Kidney tubule cell (primary cell): ENCODE measurements at places on chromosomes 16 and 17.

GRCh38 chr16:55964923-55965475, 89.8 kb upstream of the CES5A start:
- no peak for DNase-seq

DNA sequence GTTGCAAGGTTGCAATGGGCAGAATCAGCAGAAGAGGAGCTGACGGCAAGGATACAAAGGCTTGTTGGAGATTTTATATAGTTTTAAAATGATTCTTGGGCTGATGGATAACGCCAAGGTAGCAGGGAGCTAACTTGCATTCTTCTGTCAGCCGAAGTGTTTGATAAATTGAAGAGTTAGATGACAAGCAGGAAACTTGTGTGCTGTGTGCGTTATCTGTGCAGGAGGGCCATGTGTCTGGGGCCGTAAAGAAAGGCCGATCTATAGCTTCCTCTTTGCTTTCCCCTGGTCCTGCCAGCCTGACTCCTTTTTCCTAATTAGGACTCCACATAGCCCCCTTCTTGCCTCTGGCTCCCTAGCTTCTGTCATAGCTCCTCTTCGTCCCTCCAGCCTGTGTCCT, 6.7 kb upstream of the WWOX start:
- no peak for DNase-seq

DNA sequence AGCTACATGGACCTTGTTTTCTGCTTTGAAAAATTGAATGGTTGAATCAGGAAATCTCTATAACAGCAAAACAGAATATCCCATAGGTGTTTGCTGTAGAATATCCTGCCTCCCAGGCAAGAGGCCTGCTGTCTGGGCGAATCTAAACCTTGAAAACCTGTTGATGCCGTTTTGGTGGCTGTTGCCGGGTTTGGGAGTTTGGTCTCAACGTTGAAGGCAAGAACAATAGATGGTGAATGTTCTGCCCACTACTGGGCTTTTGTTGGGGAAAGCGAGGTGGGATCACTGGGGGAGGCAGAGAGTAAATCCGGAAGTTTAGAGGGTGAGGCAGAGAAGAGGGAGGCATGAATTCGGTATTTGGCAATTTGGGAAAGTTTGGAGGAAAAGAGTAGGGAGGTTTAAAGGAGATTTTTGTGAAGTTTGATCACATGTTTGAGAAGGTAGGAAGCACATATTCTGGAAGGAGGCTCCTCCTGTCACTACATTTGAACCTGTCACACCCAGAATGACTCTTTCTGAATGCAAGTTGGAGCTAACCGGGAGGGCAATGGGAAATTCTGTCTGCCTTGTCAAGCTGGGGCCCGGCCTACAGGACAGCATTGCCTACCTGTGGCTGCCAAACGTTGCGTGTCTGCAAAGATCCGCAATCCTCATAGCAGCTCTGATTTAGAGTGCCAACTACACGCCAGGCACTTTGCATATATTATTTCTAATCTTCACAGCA, 46.5 kb downstream of the GPRC5B start:
- no peak for DNase-seq

DNA sequence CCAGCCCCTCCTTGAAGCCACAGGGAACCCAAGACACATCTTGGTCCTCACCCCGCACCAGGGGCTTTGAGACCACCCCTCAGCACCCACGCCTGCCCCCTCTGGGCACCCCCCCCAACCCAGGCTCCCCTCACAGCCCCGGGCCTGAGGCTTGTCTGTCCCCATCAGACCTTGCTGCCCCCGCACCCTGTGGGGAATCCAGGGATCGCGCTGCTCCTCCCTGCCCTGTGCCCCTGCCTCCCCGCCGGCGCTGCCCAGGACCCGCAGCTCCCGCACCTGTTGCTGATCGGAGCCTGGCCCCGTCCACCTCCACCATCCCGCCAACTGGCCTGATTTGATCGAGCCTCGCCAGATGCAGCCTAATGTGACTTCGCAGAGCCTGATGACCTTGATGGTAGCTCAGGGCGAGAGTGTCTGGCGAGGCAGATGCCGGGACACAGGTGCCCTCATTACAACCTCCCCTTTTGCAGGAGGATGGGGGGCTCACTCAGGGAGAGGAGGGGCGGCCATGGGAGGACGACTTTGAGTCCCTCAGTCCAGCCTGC, 29.0 kb downstream of the SLC25A10 start:
- no peak for DNase-seq

DNA sequence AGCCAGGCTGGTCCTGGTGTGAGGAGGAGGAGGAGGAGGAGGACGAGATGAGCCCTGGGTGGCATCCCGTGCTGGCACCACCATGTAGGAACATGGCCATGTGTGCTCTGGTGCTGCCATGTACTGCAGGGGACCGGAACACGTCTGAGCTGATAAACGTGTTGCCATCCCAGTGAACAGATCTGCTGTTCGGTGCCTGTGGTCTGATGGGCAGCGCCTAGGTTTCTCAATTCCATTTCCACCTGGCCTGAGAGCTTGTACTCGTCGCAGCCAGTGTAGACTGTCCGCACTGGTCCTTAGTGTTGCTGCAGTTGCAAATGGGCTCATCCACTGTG, 28.4 kb upstream of the FOXK2 start:
- no peak for DNase-seq

- DNase-seq, result no peak
Measured at GRCh38 chr17:82553210-82553930, 33.8 kb downstream of the FOXK2 start.

DNA sequence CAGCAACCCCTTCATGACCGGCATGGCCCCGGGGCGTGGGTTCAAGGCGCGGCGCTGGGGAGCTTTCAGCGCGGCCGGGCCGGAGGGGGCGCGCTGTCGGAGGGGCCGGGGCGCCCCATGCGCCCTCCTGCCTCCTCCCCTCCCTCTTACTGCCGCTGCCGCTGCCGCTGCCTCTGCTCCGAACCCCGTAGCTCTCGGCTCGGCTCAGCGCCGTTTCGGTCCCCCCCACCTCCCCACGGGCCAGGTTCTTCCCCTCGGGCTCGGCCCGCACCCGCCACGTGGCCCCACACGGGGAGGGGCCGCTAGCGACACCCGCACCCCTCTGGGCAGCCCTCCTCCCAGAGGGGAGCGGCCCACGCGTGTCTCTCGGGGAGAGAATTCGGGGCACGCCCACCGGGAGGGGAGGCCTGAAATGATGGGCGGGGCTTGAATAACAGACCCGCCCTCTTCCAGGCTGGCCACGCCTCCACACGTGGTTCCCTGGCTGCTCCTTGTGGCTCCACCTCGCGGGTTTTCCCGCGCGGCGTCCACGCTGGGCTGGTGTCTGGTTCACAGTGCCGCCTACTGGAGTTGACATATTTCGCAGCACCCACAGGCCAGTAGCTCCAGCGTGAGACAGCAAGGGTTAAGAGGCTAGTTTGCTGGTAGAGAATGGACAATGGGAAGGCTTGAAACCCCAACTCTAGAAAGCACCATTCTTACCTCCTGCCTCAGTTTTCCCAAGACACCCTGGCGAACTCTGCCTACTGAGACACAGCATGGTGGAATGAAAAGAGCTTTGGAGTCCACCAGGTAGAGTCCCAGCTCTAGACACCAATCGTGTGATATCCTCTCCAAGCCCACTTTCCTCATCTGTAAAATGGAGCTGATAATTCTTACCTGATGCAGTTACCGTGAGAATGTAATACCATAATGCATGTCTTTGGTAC, at the start of gene KCNH4:
TSS of gene KCNH4 (minus strand) at position 221 of the 929 bp plus-strand sequence. CDS start at position 24, 197 bp downstream.
- peak; percentile 65 for DNase-seq

DNA sequence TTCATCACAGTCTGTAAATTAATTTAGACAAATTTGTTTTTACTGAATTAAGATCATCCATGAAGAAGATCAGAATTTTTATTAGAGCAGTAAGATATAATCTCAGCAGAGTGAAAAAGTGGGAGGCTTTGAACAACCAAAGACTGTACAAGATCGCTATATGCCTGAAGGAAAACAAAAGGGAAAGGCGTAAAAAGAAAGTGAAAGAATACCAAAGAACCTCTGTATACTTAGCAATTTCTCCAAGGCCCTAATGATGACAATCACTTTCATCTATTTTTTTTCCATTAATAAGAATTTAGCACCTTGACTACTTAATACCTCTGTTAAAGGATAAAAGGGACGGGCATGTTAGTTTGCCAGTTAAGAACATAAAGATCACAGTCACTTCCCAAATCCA, 38.6 kb upstream of the ABCA10 start:
- no peak for DNase-seq

DNA sequence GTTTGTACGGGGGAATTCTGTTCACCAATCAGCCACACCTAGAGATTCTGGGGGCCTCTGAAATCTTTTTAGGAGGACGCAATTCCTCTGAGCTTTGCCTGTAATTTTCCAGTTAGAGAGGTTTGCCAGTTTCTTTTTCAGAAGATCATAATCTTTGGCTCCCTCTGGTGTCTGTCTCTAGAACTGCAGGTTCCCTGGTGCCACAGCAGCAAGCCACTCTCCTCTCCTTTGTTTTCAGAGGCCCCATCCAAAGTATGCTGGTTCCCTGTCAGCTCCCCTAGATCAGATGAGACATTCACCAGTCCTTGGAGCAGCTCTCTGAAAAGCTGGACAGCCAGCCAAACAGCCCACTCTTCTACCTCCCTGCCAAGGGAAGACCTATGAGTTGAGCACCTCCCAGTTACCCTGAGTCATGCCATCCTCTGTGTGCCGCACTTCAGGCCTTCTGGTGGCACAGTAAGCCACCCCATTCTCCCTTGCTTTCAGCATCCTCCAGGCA, 36.1 kb downstream of the RNF112 start:
- DNase-seq, result peak; percentile 68

GRCh38 chr17:48563867-48564187, 14.3 kb downstream of the HOXB4 start:
- DNase-seq, result no peak

GRCh38 chr17:66373944-66374817, 71.8 kb downstream of the PRKCA start:
- DNase-seq, result peak; percentile 83

GRCh38 chr16:4944333-4945281, 7.7 kb upstream of the PPL start:
- peak; percentile 98 for DNase-seq

DNA sequence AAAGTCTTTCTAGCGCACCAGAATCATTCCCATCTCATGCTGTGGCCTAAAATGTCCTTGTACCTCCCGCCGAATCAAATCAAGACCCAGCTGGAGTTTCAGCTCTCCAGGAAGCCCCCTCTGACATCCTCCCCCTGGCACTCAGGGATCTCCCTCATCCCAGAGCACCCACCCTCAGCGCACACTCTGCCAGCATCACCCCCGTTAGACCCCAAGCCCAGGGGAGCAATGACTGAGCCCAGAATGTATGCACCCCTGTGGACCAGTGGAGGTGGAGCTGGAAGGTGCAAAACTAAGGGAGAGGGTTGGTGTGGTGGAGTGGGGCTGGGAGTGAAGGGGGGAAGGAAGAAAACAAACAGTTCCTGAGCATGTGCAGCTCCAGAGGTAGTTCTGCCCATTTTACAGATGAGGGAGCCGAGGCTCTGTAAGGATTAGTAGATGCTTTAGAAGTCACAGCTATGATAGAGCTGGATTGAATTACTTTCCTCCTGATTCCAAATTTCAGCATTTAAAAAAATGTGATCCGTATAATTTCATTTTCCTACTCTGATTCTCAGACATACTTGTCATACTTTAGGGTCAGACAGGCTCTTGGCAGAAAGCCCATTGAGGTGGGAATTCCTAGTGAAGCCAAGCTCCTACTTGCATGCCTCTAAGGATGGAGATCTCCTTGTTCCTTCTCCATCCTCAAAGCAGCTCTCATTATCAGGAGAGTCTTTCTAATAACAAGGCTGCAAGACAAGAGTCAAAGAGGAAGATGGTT, 242.7 kb downstream of the KATNIP start:
- peak; percentile 12 for DNase-seq

DNA sequence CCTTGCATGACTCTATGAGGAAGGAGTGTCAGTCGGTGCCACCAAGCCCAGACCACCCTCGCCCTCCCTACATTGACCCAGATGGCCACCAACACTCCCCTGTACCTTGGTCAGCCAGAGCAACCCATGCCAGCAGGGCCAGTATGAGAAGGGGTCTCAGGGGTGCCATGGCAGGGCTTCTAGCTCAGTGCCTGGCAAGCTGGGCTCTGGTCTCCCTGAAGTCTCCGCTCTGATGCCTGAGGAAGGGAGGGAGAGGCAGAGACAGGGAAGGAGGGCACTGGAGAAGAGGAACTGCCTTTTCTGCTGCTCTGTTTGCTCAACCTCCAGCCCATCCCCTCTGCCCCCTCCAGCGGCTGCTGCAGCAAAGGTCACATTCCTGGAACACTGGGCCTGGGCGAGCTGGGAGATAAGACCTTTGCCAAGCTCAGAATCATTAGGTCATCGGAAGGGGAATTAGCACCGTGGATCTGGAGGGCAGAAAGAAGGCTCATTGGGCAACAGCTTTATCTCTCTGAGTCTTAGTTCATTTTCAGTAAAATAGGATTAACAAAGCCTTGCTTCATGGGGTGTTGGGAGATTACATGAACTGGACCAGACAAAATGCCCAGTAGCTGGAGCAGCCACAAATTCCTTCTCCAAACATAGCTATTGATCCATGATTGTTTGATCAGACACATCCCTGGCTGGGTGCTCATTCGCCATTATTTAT, at the start of gene VTN:
TSS of gene VTN (minus strand) at position 273 of the 709 bp plus-strand sequence. CDS start at position 169, 104 bp downstream.
- peak; percentile 26 for DNase-seq

DNA sequence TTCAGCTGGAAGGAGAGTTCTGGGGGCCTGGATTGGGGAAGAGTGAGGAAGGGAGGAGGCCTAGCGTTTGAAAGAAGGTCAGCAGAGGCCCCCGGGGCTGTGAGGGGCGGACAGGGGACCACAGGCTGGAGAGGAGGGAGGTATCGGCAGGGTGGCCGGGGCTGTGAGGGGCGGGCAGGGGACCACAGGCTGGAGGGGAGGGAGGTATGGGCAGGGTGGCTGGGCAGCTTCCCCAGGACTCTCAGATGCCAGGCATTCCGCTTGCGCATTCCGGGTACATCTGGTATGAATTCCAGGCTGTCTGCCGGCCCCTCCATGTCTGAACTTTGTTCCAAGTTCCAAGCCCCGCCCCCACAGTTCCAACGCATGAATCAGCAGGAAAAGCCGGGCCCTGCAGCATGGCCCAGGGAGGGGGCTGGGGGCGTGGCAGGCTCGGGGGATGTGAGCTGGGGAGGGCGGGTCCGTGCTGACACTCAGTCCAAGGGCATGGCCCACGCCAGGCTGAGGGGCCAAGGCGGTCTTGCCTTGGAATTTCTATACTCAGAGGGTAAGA, 4.3 kb upstream of the TLCD2 start:
- peak; percentile 96 for DNase-seq

DNA sequence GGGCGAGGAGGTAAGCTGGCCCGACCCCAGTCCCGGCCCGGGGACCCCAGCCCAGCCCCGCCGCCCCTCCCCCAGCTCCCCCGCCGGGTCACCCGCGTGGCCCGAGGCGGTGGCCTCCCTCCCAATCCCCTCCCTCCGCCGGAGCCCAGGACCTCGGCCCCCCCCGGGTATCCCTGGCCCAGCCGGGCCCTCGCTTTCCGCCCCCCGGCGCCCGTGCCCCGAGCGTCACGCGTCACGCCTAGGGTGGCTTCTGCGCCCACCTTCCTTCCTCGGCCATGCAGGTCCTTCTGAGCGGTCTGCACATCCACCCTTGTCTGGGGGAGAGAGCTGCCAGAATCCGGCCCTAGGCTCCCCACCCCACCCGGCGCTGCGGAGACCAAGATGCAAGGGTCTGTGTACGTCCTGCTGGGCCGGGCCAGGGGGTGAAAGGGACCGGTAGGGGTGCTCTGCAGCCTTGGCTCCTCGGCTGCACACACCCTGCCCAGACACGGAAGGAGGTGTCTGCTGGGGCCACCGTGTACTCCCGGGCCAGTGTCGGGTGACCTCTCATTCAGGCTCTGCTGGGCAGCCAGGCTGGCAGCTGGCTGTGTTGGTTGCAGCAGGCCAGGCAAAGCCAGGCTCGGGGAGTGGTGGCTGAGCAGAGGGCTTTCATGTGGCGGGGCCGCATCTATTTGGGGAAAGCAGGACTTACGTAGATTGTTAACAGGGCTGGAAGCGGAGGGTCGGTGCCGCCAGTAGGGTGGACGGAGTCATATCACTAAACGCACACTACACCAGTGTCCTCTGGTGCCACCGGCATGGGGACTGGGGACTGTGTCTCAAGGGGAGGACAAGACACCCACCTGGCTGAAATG, 754 bp downstream of the RAB11FIP4 start:
- DNase-seq, result no peak
